Right renal pelvis (tissue), 4 donors: ENCODE measurements at places on chromosomes 3 and 15.

GRCh38 chr3:197454014-197454413 lies 101.8 kb downstream of the BDH1 start:
- DNase-seq: no peak

DNA sequence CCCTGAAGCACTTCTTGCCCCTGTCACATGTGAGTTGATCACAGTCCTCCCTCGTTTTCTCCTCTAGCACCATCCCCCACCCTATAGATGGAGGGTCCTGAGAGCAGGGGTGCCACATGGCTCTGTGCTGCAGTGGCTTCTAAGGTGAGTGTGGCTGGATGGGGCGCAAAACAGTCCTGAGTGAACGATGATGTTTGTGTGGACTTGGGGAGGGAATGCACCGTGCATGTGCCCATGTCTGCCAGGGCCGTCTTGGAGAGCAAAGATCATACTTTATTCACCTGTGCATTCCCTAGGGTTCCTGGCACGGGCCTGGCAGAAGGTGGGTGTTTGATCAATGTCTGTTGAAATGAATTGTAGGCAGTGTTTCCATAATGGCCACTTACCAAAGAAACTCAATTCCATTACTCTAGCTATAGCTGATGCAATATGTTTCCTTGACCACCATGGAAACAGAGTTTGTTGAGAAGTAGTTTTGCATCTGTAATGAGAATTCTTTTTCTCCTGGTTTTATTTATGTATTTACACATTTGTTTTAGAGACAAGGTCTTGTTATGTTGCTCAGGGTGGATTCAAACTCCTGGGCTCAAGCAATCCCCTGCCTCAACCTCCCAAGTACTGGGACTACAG lies 58.0 kb downstream of the ABTB1 start:
- DNase-seq: no peak

DNA sequence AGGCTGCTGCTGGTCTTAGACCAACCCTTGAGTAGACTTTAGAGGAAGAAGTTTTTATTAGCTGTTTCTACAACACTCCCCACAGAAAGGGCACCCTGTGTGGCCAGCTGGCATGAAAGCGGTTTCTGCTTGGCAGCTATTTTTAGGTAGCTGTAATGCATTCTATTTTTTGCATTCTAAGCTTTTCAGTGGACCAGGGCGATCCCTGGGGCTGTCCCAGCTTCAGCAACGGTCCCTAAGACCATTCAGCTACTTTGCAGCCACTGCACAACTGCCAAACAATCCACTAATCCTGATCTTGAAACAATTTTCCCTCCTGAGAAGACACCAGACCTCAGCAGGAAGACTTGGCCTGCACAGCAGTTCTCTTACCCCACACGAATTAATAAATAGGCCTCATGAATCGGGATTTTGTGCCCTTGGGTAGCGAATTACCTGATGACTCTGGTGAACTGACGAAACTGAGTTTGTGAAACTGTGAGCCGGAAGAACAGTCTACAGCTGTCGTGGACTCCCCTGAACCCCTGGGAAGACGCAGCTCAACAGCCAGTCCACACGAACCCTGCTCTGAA lies 14.6 kb upstream of the TFRC start:
- no peak for DNase-seq

- no peak for DNase-seq
Observed at GRCh38 chr15:93165734-93166470, 76.9 kb upstream of the RGMA start.

GRCh38 chr15:44450172-44450571 lies 22.7 kb downstream of the CTDSPL2 start:
- DNase-seq: no peak

GRCh38 chr3:63351159-63352007 lies 73.3 kb downstream of the SYNPR start:
- peak; percentile 43 for DNase-seq

DNA sequence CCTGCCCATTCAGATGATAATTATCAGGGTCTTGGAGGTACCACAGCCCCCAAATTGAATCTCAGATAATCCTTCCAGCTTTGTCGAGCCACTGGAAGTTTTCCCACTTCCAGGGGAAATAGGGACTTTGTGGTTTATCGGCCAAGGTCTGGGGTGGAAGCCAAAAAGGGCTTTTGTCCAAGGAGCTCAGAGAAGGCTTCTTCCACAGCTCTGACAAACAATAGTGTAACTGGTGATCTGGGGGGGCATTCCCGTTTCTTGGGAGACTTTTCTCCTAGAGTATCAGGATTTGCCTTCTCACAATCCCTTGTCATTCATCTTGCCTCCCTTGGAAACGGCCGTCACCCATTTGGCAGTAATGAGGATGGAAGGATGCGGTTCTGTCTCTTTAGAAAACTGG lies 18.4 kb downstream of the SRGAP3 start:
- DNase-seq: no peak

- no peak for DNase-seq
Observed at GRCh38 chr3:171164067-171164465, 137.5 kb upstream of the SLC2A2 start.

- DNase-seq: no peak
Observed at GRCh38 chr15:44545913-44546802, 9.2 kb downstream of the EIF3J start.

DNA sequence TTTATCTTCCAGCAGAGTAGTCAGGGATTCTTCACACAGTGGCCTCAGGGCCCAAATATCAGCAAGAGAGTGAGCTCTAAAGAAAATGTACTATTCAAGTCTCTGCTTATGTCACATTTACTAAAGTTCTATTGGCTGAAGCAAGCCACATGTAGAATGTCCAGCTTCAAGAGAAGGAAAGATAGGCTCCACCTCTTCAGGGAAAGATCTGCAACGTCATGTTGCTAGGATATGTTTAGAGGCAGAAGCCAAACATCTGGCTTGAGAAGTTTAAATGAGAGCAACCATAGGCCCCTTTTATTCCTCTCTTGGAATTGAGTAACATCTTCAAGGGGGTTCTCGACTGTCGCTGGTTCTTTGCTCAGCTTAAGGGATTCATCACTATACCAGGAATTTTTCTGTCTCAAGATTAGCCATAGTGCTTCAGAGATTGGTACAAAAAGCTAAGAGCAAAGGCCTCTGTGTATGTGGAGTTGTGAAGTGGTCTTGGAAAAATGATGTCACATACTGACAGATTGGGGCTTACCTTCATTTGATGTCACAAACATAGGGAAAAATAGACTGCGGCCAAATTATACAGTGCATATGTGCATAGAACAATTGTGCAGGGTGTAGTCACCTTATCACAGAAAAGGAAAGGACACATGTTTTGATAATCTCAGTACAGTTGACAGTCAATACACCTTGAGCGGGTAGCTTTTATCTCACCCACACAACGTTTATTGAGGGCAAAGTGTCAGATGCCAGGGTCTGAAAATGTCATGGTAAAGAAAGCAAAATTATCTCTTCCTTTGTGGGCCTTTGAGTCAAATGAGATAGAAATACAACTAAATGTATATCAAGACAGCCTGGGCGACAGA lies 11.3 kb upstream of the THRB start:
- no peak for DNase-seq

- DNase-seq: peak; percentile 33
Observed at GRCh38 chr15:50764461-50765194, 878 bp downstream of the SPPL2A start.

- DNase-seq: no peak
Observed at GRCh38 chr15:44647036-44647435, 16.4 kb downstream of the SPG11 start.

DNA sequence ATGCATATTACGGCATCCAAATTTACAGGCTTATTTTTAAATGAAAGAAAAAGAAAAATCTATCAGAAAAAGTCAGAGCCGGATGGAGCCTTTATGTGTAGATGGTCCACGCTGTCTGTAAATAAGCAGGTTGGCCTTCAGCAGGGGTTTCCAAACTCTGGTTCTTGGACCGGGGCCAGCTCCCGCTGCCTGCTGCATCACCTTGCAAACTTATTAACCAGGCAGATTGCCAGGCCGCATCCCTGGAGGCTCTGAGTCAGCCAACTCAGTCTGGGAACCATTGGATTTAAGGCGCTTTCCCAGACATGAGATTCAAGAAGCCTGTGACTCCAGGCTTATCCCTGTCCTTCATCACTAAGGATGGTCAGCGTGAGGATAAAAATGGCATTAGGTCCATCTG lies 212.4 kb downstream of the OPA1 start:
- peak; percentile 69 for DNase-seq

DNA sequence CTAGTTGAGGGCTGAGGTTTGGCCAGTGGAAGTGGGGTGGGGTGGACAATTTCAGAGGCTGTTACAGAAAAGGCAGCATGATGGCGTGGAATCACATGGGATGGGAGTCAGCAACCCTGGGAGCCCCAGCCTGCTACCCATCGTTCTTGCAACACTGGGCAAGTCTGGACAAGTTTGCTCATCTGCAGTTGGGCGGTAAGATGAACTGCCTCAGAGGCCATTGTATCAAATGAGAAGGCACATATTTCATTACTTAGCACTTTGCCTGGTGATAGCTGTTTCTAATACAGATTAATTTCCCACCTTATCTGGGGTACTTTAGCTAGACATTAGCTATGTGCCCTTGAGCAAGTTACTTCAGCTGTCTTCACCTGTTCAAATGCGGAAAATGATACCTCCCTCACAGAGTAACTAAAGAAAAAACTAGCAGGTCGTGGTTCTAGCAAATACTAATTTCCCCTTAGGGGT lies 248.9 kb downstream of the THSD4 start:
- DNase-seq: no peak

DNA sequence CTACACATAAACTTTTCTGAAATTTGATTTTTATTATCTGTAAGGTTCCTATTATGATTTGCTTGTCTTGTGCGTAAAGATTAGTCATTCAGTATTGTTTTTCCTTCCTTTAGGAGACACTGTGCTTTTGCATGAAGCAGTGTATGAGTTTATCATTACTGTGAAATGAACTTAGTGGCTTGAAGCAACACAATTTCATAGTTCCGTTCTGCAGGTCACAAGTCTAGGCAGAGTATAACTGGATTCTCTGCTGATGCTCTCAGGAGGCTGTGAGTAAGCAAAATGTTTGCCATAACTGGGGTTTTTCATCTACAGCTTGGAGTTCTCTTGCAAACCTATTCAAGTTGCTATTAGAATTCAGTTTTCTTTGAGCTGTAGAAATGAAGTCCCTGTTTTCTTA lies 1136.1 kb downstream of the OTOL1 start:
- no peak for DNase-seq

DNA sequence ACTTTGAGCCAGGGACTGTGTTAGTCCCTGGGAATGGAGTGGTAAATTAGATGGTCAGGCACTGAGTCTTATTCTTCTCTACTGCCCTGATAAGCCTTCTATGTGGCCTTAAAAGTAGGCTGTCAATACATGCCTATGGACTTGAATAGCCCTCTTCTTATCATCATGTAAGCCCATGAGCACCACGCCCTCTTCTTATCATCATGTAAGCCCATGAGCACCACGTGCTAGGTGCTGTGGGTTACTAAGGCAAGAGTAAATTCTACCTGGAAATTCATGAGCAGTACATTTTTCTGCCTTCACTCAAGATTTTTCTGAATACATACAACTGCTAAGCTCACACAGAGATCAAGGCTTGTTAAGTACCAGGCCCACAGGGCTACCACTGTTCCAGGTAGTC lies 68.5 kb downstream of the DHX30 start:
- no peak for DNase-seq

DNA sequence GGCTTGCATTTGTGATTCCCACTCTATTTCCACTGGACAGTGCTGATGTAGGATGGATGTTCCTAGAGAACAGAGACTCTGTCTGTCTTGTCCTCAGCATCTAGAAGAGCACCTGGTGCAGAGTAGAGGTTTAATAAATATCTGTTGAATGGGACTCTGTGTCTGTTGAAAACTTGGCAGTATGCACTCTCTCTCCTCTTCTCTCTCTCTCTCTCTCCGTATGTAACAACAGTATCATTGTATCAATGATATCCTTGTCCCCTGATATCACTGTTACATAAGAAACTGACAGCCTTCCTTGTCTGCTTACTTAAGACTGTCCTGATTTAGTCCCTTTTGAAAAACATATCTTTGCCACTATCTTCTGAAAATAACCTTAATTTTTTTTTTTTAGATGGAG lies 24.3 kb upstream of the MGLL start:
- DNase-seq: no peak

- no peak for DNase-seq
Observed at GRCh38 chr3:58351920-58352319, 19.2 kb downstream of the PXK start.

- no peak for DNase-seq
Observed at GRCh38 chr3:9147215-9147895, 102.1 kb downstream of the SRGAP3 start.

- DNase-seq: no peak
Observed at GRCh38 chr15:68210821-68211655, 5.9 kb upstream of the CALML4 start.

DNA sequence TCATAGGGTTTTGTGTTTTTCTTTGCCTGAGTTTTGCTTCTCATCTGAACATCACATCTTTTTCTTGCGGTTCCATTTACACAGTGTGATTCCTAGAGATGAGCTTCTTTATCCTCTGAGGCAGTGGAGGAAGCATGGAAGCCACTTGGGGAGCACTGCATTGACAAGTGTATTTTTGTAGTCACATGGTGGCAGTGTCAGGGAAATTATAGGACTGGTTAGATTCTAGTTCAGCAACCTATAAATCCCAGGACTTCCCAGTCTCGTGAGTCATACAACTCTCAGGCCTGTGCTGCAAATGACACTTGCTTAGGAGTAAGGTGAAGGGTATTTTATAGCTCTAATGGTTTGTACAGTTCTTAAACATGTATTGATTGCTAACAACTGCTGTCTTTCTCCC lies 58.4 kb downstream of the RBM6 start:
- DNase-seq: no peak

DNA sequence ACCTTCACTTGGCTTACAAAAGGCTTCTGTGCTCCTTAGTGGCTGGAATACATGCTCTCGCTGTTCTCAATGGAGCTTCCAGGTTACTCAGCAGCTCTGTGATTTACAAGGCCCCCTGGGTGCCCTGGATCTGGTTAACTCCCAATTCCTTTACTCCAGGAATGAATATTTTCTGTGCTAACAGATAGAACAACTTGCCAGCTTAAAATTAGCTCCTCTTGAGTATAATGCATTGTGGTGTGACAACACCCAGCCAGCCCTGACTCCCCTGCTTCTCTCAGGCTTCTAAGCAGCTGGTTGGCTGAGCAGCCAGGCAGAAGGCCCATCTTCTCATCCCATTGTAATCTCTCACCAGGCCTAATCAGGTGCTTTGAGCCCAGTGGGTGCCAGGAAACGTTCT lies 246.4 kb downstream of the ALCAM start:
- DNase-seq: no peak

GRCh38 chr3:108089579-108089978 lies 1.3 kb downstream of the CD47 start:
- DNase-seq: no peak

- DNase-seq: no peak
Observed at GRCh38 chr3:14513566-14514322, 26.4 kb downstream of the GRIP2 start.

DNA sequence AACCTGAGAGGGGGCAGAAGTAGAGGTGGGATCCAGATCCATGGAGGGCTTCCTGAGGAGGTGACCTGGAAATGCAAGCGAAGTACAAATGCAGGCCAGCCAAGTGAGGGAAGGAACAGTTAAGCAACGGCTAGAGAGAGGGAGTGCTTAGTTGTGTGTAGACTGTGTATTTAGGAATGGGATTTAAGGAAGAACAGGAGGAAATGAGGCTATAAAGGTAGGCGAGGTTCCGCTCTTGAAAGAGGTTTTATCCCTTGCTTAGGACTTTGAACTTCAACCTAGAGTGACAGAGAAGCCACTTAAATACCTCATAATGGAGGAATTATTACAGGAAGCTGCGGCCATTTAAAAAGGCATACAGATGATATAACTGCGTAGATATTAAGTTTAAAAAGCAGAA lies 295.1 kb downstream of the THSD4 start:
- DNase-seq: no peak

GRCh38 chr15:84840741-84841429 lies 23.7 kb downstream of the ALPK3 start:
- DNase-seq: no peak

- DNase-seq: no peak
Observed at GRCh38 chr3:122233101-122233952, 49.9 kb downstream of the CASR start.
